ENCODE measurements at places on chromosomes 16 and 17. TPM values are rescaled to one million over a fixed set of nuclear protein-coding genes. Genes with fewer than 3 reads are reported as not detected.

The TTYH2 gene
- total RNA-seq = 1.1 TPM

The TEX14 gene
- 0.22 TPM for total RNA-seq

GRCh38 chr17:42669977-42670788 lies 6.6 kb downstream of the PLEKHH3 start:
- peaks cover 7% of the 10 kb centered on the region for H3K4me1 ChIP-seq
- H3K36me3 ChIP-seq = peaks cover 26% of the 10 kb centered on the region
- H3K27ac ChIP-seq = no peak overlapping the region
- no peak overlapping the region for H3K4me3 ChIP-seq
- H3K27me3 ChIP-seq = peaks cover 43% of the 10 kb centered on the region
- DNase-seq = no peak

- DNase-seq = no peak
- no peaks in the 10 kb centered on the region for H3K36me3 ChIP-seq
- H3K4me3 ChIP-seq = no peak overlapping the region
- no peaks in the 10 kb centered on the region for H3K4me1 ChIP-seq
- H3K27me3 ChIP-seq = peaks cover 8% of the 10 kb centered on the region
Measured at GRCh38 chr16:84225126-84225525, 14.7 kb downstream of the KCNG4 start.

GRCh38 chr16:22628994-22629393 lies 118.3 kb downstream of the NPIPB5 start:
- H3K27ac ChIP-seq = no peak overlapping the region
- no peaks in the 10 kb centered on the region for H3K36me3 ChIP-seq
- peaks cover 2% of the 10 kb centered on the region for H3K4me1 ChIP-seq

- no peak overlapping the region for H3K4me3 ChIP-seq
- H3K27me3 ChIP-seq = peaks cover 6% of the 10 kb centered on the region
- no peaks in the 10 kb centered on the region for H3K4me1 ChIP-seq
- DNase-seq = no peak
- no peaks in the 10 kb centered on the region for H3K36me3 ChIP-seq
Measured at GRCh38 chr16:11403920-11404319, 58.7 kb downstream of the RMI2 start.

GRCh38 chr17:58377661-58378060 lies 25.7 kb upstream of the SUPT4H1 start:
- H3K4me3 ChIP-seq = no peak overlapping the region
- H3K27ac ChIP-seq = peak overlapping the region; percentile 74
- H3K27me3 ChIP-seq = no peaks in the 10 kb centered on the region
- peaks cover 59% of the 10 kb centered on the region for H3K4me1 ChIP-seq
- H3K36me3 ChIP-seq = no peaks in the 10 kb centered on the region

The LMF1 gene
- 28.2 TPM for total RNA-seq

DNA sequence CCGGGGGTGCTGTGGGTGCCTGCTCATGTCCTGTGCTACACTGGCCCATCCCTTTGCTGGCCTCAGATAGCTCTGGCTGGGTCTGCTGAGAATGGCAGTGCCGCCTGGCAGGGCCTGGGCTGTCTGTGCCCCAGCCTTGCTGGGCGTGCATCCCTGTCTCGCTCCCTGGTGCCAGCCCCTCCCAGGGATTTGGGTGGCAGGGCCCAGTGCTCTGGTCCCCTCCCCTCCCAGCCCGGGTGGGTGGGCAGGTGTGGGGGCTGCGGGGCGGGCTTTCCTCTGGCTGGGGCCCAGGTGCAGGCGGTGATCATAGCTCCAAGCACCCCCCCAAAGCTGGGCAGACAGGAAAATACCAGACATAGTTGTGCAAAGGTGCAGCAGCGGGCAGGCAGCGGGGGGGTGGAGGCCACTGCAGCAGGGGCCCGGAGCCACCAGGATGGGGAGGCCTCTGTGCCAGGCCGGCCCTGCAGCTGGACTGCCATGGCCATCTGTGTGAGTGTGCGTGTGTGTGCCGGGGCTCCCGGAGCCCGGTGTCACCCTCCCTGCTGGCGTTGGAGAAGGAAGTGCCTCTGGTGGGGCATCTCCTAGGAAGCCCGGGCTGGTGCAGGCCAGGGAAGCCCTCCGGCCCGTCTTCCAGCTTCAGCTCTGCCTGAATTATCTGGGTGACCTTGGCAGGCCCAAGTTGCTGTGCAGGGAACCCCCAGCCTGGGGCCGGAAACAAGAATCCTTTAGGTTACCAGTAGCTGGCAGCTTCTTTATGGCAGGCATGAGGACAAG lies 7.4 kb downstream of the GLIS2 start:
- H3K4me1 ChIP-seq = peaks cover 9% of the 10 kb centered on the region
- H3K4me3 ChIP-seq = no peak overlapping the region
- DNase-seq = no peak
- H3K27me3 ChIP-seq = no peaks in the 10 kb centered on the region

GRCh38 chr17:59666235-59666634 lies 41.0 kb downstream of the PTRH2 start:
- no peak overlapping the region for H3K4me3 ChIP-seq
- peaks cover 12% of the 10 kb centered on the region for H3K36me3 ChIP-seq
- DNase-seq = no peak
- H3K27ac ChIP-seq = no peak overlapping the region

DNA sequence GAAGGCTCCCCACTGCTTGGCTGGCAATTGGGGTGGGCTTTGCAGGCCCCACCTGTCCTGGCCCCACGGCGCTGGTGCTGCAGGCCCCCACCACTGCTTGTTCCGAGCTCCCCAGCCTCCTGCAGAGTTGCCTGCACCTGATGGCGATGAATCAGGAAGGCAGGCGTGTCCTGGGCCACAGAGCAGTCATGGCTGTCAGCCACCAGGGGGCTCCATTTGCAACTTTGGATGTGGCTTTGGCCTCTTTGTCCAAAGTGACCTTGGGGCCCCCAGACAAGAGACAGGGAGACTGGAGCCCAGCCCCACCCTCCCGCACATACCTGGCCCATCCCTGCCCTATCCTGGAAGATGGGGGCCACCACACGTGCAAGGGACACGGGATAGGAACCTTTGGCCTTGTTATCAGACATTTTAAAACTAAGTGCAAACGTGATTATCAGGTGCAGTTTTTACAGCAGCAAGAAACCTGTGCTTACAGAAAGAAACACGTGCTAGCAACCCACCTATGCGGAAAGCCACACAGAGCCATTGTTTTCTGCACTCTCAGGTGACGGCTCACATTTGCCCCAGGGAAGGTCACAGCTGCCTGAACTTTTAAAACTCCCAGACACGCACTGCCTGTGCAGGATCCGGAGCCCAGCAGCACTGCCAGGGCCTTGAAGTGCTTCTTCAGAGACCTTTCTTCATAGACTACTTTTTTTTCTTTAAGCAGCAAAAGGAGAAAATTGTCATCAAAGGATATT lies at the start of gene DNASE1:
TSS of gene DNASE1 (plus strand) at position 443 of the 743 bp plus-strand sequence. CDS start 683 bp downstream, outside the sequence.
- DNase-seq = peak; percentile 75
- H3K36me3 ChIP-seq = peaks cover 20% of the 10 kb centered on the region
- H3K4me3 ChIP-seq = peak within 1 kb of the TSS; percentile 48
- H3K27ac ChIP-seq = peak within 1 kb of the TSS; percentile 97

The GPR139 gene
- total RNA-seq = not detected

DNA sequence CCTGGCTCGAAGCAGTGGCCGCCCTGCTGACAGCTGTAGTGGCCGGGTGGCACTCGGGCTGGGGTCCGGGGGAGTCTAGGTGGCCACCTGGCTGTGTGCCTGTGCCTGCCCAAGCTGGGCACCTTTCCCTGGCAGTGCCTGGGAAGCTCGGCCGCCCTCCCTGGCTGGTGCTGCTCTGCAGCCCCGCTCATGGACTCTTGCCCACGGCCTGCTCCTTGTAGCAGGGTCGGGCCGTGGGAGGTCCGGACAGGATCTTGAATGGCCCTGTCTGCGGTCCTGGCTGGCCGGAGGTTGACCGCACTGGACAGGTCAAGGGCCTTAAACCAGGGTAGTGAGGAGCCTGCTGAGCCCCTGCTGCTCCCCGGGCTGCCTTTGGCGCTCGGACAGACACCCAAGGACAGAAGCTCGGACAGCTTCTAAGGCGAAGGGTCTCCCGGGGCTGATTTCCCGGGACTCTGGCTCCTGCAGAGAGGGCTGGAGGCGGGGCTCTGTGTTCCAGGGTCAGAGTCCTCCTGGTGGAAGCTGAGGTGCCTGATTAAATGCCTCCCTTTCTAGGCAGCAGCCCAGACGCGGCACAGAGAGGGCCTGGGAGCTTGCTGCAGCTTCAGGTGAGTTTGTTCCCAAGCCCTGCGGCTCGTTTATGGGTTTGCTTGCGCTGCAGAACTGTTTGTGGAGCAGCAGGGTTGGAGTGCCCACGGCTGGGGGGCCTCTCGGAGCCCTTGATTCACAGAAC lies 6.0 kb downstream of the CAPN15 start:
- no peaks in the 10 kb centered on the region for H3K36me3 ChIP-seq
- H3K4me1 ChIP-seq = peaks cover 11% of the 10 kb centered on the region
- H3K27ac ChIP-seq = peak overlapping the region; percentile 59
- DNase-seq = peak; percentile 51
- no peak overlapping the region for H3K4me3 ChIP-seq

The DOC2B gene
- total RNA-seq = 1.3 TPM

GRCh38 chr17:75843577-75844529 lies at the start of gene UNC13D:
UNC13D (minus strand) TSS chr17:75844404; CDS start chr17:75844337, 67 bp downstream.
- peaks cover 6% of the 10 kb centered on the region for H3K36me3 ChIP-seq
- H3K4me3 ChIP-seq = no peak within 1 kb of the TSS
- DNase-seq = no peak
- H3K4me1 ChIP-seq = peaks cover 12% of the 10 kb centered on the region

The TNS4 gene
- total RNA-seq = not detected

- no peaks in the 10 kb centered on the region for H3K27me3 ChIP-seq
- DNase-seq = no peak
- peaks cover 25% of the 10 kb centered on the region for H3K36me3 ChIP-seq
- no peaks in the 10 kb centered on the region for H3K4me1 ChIP-seq
- H3K4me3 ChIP-seq = no peak overlapping the region
- H3K27ac ChIP-seq = peak overlapping the region; percentile 59
Measured at GRCh38 chr17:57636985-57637665, 108.0 kb downstream of the CCDC182 start.

The KRTAP1-5 gene
- not detected for total RNA-seq

DNA sequence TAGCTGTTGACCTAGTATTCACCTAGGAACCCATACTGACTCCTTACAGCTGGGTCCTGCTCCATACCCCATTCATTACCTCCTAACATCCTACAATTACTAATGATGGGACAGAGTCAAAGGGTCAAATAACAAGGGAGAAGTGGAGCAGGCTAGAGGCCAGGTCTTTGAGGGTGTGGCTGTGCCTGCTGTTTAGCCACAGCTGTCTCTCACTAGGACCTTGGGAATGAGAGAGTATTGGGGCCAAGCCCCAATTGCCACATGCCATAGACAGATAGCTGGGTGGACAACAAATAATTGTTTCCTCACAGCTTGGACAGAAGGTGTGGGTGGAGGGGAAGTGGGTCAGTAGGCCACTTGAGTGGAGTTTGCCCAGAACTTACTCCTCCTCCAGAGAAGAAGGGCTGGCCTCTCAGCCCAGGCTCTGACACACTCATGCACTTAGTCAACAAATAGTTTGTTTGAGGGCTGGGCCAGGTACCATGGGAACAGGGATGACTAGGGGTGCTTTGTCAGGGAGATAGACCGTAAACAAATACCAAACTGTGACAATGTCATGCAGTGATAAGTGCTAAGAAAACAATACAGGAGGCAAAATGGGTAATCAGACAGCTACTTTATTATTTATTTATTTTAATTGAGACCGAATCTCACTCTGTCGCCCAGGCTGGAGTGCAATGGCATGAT lies 10.2 kb upstream of the CENPT start:
- no peaks in the 10 kb centered on the region for H3K27me3 ChIP-seq
- H3K36me3 ChIP-seq = peaks cover 11% of the 10 kb centered on the region
- H3K27ac ChIP-seq = peak overlapping the region; percentile 94

DNA sequence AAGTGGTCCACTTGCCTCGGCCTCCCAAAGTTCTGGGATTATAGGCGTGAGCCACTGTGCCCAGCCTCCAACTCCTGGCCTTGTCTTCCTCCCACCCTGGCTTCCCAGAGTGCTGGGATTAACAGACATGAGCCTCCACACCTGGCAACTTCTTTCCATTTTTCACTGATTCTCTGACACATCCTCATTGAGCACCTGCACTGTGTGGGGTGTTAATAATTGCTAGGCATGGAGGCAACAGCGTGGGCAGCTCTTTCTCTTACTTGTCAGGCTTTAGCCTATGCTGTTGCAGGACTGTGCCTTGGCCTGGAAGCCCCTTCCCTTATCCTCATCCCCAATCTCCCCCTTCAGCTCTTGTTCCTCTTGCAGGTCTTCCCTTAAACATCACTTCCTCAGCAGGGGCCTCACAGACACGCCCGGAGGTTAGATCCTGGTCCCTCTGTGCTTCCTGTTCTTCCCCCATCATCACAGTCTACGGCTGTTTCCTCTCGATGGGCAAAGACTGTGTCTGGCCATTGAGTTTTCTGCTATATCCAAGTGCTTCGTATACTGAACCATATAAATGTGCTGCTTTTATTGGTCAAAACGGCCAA lies 7.9 kb downstream of the QPRT start:
- no peaks in the 10 kb centered on the region for H3K27me3 ChIP-seq
- no peak overlapping the region for H3K4me3 ChIP-seq

The KCNAB3 gene
- 6.4 TPM for total RNA-seq

The HOXB7 gene
- total RNA-seq = 0.55 TPM

The C16orf74 gene
- total RNA-seq = 0.42 TPM

- H3K4me1 ChIP-seq = no peaks in the 10 kb centered on the region
- no peak overlapping the region for H3K27ac ChIP-seq
- H3K4me3 ChIP-seq = no peak overlapping the region
- no peak for DNase-seq
- H3K36me3 ChIP-seq = no peaks in the 10 kb centered on the region
Measured at GRCh38 chr17:36151891-36152638, 24.4 kb downstream of the TBC1D3B start.

- peaks cover 4% of the 10 kb centered on the region for H3K36me3 ChIP-seq
- no peak for DNase-seq
- no peaks in the 10 kb centered on the region for H3K27me3 ChIP-seq
- peaks cover 1% of the 10 kb centered on the region for H3K4me1 ChIP-seq
- H3K27ac ChIP-seq = no peak overlapping the region
- no peak overlapping the region for H3K4me3 ChIP-seq
Measured at GRCh38 chr16:75589306-75589705, 23.1 kb downstream of the GABARAPL2 start.

- no peaks in the 10 kb centered on the region for H3K27me3 ChIP-seq
- H3K4me3 ChIP-seq = no peak overlapping the region
Measured at GRCh38 chr16:84795329-84796053, 24.3 kb upstream of the CRISPLD2 start.

DNA sequence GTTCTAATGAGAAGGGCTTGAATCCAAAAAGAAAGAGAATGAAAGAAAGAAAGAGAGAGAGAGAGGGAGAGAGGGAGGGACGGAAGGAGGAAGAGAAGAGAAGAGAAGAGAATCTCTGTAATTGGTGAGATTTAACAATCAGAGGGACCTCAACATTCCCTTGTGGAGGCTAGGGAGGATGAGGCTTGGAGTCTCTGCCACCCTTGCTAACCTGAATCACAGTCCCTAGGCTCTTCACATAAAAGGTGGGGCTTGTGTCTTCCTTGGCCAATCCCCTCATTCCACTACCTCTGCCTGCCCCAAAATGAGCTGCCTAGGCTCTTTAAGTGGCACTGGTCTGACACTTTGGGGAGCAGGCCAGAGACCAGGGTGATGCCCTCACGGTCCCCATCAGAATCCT lies 30.1 kb downstream of the PIPOX start:
- H3K27ac ChIP-seq = no peak overlapping the region
- peaks cover 6% of the 10 kb centered on the region for H3K36me3 ChIP-seq
- H3K27me3 ChIP-seq = peaks cover 5% of the 10 kb centered on the region
- no peaks in the 10 kb centered on the region for H3K4me1 ChIP-seq

- H3K36me3 ChIP-seq = no peaks in the 10 kb centered on the region
- H3K27ac ChIP-seq = no peak overlapping the region
- H3K27me3 ChIP-seq = peaks cover 6% of the 10 kb centered on the region
- H3K4me3 ChIP-seq = no peak overlapping the region
- DNase-seq = no peak
Measured at GRCh38 chr16:88345031-88345720, 37.6 kb upstream of the ZNF469 start.
